ENCODE measurements at places on chromosomes 3 and 15.

DNA sequence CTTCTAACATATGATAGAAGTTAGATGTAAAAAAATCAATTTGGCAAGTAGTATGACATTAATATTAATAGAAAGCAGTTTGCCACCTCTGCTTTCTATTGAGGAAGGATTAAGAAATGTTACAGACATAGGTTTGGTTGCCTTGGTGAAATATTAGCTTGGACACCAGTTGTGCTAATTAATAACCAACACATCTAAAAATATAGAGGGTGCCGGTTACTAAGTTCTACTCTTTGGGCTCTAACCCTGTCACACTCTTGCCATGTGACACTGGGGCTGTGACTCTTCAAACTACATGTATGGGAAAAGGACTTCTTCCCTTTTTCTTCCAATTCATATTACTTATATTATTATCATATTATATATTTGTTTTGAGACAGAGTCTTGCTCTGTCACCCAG lies 64.4 kb downstream of the TRIM71 start:
- DNase-seq, result no peak

DNA sequence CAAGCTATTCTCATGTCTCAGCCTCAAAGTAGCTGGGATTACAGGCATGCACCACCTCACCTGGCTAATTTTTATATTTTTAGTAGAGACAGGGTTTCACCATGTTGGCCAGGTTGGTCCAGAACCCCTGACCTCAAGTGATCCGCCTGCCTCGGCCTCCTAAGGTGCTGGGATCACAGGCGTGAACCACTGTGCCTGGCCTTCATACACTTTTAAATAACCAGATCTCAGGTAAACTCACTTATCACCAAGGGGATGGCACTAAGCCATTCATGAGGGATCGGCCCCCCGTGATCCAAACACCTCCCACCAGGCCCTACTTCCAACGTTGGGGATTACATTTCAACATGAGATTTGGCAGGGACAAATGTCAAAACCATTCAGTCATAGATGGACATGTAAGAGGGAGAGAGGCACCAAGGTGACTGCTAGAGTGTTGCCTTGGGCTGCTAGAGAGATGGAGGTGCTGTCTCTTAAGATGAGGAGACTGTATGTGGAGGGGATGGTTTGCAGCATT lies 13.3 kb upstream of the DOCK3 start:
- no peak for DNase-seq

GRCh38 chr3:124960105-124960504 lies 25.6 kb upstream of the MUC13 start:
- DNase-seq, result no peak

GRCh38 chr3:125192190-125193035 lies 20.1 kb downstream of the SLC12A8 start:
- no peak for DNase-seq

DNA sequence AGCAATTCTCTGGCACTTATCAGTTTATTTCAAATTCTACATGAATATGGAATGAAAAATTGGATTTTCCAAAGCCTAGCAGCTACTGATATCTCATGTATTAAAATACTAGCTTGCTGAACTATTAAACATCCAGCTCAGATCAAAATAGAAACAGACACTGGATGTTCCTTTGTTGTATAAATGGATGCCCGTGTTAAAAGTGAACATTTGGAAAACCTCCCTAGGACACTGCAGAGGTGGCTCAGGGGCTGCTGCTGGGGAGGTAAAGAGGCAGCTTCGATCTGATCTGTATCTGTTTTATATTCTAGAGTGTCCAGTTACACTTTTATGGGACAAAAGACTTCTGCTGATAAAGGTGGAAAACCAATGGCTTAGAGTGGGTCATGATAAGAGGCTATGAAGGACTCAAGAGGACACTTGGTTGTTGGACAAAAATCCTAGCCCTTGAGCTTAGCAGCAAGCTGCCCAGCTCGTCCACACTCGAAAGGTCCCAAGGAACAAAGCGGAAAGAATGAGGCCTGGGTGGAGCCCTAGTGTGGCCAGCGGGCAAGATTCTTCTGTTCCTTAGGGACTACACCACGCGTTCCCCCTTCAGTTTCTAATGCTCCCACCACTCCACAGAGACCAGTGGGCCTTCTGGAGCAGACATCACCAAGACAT lies 9.9 kb downstream of the MESD start:
- no peak for DNase-seq

GRCh38 chr3:48186631-48187300 lies 1.5 kb downstream of the CDC25A start:
- no peak for DNase-seq

GRCh38 chr3:52730681-52731080 lies 24.8 kb downstream of the SPCS1 start:
- no peak for DNase-seq

DNA sequence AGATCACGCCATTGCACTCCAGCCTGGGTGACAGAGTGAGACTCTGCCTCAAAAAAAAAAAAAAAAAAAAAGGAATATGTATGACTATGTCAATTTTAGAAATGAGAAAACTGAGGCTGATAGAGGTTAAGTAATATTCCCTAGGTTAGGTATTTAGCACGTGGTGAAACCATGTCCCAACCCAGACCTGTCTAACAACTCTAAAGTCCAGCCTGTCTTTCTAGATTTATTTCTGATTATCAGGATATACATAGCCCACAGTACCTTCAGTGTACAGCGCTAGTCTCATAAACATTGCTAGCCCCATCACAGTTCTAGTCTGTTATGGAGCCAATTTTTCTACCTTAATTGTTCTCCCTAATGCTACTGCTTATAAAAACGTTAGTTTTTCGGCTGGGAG lies 88.4 kb upstream of the RAP2B start:
- DNase-seq, result no peak

DNA sequence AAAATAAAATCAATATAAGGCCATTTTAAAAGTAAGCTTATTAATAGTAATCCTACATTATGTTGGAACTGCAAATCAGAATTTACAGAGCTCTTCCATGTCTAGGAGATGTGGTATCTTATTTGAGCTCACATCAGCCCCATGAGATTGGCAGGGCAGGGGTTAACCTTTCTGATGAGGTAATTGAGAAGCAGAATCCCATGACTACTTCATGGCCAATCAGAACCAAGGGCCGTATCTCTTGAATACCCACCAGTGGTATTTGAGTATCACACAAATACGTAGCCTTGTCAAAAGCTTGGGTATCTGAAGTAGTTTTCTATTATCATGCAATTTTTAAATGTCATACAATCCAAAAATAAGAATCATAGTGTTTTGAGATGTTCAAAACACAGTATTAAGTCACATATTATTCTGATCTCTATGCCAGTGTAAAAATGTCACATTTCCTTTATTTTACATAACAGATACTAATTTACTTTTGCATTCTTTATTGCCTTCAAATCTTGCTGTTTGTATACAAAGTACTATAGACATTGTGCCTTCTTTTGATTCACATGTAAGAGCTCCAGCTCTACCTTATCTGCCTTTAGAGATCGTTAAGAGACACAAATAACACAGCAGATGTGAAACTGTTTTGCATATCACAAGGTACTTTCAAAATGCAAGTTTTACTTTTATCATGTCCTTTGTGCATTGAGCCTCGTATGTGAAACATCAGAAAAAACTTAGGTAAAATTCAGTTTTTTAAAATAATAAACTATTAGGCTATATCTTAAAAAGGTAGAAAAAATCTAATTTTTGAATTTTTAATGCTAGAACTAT lies 251.7 kb upstream of the GOLGA6L4 start:
- no peak for DNase-seq

GRCh38 chr3:170232266-170232665 lies 10.0 kb downstream of the PRKCI start:
- DNase-seq, result no peak

Data from substantia nigra (tissue), 51 donors.